ENCODE measurements at places on chromosomes 1 and 21.

GRCh38 chr1:171610385-171610784 is 11.7 kb upstream of the MYOCOS start:
- DNase-seq = peak; percentile 4

- no peak for DNase-seq
Measured at GRCh38 chr1:163535807-163536206, 214.1 kb downstream of the NUF2 start.

DNA sequence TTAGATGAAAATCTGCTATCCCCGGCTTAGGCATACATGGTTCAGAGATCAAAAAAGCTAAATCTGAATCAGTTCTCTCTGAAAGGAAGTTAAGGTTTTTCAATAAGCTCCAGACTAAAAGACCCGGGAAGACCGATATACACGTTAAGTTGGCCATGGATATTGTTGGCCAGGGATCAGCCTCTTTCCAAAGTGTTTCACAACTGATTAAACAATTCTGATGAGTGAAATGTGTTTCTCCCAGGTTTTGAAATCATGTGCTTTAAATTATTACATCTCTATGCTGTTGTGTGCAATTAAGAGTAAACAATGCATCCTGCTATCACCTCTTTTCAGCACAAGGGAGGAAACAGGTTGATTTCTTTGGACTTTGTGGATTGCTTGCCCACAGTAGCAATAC is 23.7 kb upstream of the GNG12 start:
- DNase-seq = no peak

DNA sequence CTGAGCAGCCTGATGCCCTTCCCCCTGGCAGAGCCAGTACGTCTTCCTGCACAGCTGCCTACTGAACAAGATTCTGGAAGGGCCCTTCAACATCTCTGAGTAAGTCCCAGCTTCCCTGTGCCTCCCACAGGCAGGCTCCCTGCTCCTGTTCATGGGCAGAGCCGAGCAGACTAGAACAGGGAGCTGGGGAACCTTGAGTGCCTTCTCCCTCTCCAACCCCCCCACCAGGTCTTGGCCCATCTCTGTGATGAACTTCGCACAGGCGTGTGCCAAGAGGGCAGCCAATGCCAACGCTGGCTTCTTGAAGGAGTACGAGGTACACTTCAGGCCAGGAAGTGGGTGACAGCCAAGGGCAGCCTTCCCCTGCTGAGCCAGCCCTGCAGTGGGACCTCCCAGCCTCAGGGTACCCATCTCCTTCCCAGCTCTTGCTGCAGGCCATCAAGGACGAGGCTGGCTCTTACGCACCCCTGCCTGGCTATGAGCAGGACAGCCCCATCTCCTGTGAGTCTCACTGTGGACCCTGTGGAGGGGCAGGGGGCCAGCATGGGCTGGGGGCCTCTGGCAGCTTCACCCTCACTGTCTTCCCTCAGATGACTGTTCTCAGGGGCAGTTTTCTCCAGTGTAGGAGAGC is 6.4 kb upstream of the LGR6 start:
- DNase-seq = no peak

DNA sequence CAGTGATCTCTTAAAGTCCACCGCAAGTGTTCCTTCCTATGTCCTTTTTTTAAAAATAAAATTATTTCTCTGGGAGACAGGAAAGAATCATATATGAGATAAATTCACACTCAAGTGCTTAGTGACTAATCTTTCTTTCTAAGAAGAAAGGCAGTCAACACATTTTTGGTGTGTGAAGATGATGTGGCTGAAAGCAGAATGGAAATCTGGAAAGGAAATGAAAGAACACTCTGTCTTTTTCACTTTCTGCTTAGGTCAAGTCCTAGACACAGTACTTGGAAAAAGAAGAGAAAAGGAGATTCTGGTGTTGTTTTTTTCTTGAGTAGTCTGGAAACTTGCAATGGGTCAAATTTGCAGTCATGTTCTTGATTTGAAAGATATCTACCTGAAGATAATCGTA is 45.5 kb upstream of the PRRX1 start:
- no peak for DNase-seq

GRCh38 chr1:19337289-19337688 is 25.2 kb downstream of the SLC66A1 start:
- no peak for DNase-seq

GRCh38 chr1:98556521-98557158 is 104.9 kb upstream of the SNX7 start:
- DNase-seq = no peak

- peak; percentile 22 for DNase-seq
Measured at GRCh38 chr1:5815211-5815610, 177.0 kb downstream of the NPHP4 start.

DNA sequence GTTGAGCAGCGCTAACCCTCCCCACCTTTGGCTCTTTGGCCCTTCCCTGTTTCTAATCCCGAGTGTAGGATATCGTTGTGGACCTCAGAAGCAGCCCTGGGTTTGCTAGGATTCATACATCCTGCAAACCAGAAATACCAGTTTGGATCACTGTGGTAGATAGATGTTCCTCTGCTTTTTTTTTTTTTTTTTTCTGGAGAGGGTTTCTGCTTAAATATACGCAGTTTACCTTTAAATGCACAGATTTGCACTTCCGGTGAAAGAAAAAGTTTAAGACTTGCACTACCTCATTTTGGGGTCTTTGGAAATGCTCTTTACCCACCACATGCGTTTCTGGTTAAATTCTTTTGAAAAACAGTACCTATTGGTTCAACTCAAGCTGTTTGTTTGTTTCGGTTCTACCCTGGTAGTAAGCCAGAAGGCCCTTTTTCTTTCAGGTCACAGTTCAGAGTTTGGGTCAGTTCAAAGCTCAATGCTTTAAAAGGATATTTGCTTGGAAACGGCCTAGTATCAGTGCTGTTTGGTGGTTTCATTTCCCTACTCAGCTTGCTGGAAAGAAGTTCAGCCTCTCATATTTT is 908 bp downstream of the DDI2 start:
- peak; percentile 18 for DNase-seq

DNA sequence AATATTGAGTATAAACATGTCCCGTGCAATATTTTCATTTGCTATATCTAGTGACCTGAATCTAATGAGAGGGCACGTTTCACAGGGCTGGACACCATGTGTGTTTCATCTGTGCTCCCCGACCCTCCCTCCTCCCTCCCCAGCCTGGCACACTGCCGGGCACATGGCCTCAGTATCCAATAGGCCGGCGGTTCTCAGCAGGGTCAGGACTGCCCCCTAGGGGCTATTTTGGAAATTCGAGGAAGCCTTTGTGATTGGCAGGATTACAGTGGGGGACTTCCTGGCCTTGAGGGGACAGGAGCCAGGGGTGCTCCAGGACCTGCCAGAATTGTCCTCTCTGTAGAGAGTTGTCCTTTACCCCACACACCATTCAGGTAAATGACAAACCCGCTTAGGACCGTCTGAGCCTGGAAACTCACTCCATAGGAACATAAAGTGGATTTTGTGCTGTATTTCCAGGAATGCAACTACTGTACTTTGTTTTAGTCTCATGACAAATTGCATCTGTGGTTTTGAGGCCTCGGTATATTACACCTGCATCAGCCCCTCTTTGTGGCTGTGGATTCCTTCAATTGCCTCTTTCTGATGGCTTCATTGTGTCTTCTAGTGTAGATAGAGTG is 109.5 kb upstream of the SIM2 start:
- peak; percentile 31 for DNase-seq

DNA sequence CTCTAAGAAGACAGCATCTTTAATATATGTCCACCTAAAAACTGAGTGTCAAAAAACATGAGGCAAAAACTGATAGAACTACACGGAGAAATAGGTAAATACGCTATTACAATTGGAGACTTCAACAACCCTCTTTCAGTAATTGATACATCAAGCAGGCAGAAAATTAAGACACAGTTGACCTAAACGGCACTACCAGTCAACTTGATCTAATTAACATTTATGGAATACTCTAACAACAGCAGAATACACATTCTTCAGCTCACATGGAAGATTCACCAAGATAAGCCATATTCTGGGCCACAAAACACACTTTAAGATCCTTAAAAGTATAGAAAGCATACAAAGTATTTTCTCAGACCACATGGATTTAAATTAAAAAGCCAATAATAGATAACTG is 137.6 kb downstream of the CLIC6 start:
- DNase-seq = no peak

DNA sequence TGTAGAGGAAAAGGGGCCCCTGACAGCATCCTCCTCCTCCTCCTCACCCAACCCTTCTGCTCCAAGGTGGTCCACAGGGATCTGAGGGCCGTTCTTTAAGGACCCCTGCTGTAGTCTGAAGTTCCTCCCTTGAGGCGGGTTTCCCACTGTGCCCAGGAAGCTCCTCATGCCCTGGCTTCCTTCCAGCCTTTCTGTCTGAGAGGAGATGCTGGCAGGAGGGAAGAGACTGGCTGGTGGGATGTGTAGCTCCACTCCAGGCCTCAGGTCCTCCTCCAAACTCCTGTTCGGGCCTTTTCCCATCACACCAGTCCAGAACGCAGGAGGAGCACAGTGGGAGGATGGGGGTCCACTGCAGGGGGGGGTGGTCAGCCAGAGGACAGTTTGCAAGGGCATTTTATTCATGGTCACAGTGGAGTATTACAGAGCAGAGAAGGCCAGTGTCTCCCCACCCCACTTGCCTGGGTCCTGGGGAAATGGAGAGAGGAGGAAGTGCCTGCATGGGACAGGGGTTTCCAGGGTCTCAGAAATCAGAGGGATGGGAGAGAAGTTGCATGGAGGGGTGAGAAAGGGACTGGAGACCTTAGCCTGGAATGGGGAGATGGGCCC is 7.8 kb downstream of the ETV3L start:
- DNase-seq = no peak

DNA sequence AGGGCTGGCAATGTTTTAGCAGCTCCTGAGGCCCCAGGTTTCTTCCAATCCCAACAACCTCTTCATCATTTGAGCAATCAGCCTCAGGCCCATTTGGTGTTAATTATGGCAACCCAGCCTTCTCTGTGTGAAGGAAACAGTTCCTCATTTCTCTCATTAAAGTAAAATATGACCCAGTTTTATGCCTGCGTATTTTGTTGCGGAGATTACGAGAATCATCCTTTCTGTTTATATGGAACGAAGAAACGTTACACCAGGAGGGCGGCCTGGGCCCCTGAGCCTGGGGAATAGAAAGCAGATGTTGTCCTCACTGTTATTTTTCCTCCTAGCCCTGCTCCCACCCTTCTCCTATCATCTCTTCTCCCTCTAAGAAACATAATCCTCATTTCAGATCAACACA is 332.2 kb upstream of the USP24 start:
- DNase-seq = no peak

DNA sequence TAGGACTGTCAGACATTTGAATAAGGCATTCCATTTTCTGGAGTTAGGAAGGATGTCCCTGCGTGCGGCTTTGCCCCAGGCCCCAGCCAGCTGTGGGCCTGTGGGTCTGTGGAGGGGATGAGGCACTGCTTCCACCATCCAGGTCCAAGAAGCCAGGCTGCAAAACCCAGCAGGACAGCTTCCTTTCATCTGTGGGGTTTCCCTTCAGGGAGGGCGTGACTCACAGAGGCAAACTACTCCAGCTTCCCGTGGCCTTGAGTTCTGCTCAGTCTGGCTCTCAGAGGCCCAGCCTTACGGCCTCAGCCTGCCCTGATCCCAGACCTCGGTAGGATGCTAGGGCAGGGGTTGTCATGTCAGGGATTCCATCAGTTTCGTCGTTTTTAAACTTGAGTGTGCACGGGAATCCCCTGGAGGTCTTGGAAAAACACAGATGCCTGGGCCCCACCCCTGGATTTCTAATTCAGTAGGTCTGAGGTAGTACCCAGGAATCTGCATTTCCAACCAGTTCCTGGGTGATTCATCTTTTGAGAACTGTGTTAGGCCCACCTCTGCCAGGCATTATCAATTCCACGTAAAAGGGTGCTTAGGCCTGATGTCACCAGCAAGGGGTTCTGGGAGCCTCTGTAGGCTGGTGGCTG is 32.3 kb upstream of the TENT5C start:
- DNase-seq = no peak

- no peak for DNase-seq
Measured at GRCh38 chr1:93775224-93775623, 93.6 kb upstream of the BCAR3 start.

- DNase-seq = no peak
Measured at GRCh38 chr1:21313886-21314721, 23.8 kb upstream of the ECE1 start.

DNA sequence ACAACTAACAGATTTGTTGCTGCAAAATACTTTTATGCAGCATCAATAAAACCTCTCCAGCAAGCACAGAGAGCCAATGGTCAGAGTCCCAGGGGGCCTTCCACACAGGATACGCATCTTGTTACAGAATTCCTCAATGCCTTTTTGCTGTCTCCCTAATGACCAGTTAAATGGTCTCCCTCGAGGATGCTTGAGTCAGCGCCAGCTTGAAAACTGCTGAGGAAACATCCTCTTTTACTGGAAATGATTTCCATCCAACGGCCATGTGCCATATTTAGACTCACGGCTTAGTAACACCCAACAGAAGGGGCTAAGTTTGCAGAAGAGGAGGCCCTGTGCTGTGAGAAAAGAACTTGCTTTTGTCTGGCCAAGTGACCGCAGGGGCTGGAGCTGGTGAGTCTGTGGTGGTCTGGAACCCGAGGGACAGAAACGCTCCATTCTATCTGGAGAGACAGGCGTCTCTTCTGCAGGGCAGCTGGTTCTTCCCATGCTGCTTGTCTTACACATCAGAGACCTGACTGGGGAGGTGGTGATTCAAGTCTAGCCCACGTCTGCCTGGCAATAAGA is 496.4 kb downstream of the SETD4 start:
- peak; percentile 58 for DNase-seq

GRCh38 chr1:67939942-67940341 is 106.7 kb upstream of the GNG12 start:
- no peak for DNase-seq

GRCh38 chr1:36081926-36082485 is 1.9 kb upstream of the TEKT2 start:
- no peak for DNase-seq

DNA sequence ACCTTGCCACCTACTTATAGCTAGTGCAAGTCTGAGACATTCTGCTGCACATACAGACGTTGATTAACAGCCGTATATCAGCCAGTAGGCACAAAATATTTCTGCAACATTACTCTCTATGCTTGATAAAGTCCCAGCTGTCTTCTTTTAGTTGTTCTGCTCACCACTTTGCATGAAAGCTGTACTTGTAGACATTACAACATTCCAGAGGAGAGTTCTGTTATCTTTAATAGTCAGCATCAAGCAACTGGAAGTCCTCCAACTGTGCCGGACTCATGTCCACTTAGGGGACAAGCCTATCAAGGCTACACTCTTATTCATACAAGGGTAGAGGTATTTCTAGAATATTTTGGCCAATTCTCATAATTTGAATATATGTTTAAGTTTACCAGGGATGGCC is 50.0 kb downstream of the CACHD1 start:
- DNase-seq = no peak

DNA sequence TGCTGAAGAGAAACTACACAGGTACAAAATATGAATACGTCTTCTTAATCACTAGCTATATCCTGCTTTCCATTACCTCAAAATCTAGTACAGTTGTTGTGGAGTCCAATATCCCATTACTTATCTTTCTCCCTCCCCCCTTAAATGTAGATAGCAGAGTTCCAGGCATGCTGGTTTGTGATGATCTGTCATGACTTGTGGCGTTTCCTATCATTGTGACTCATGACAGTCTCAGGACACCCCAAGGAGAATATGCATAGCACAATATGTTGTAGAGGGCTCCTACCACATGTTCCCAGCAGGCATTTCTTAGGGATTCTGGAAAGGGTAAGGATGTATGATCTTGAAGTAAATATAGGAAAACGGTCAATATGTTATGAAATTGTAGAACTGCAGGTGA is 206.9 kb downstream of the USH2A start:
- DNase-seq = no peak

- DNase-seq = no peak
Measured at GRCh38 chr1:44059212-44059611, 27.9 kb upstream of the SLC6A9 start.

GRCh38 chr21:45469273-45470086 is 64.5 kb downstream of the COL18A1 start:
- no peak for DNase-seq
